NCI-H1694 treated with DMSO at 0.1 percent for 48 hours (cell line): ENCODE measurements at places on chromosomes 12 and 14.

DNA sequence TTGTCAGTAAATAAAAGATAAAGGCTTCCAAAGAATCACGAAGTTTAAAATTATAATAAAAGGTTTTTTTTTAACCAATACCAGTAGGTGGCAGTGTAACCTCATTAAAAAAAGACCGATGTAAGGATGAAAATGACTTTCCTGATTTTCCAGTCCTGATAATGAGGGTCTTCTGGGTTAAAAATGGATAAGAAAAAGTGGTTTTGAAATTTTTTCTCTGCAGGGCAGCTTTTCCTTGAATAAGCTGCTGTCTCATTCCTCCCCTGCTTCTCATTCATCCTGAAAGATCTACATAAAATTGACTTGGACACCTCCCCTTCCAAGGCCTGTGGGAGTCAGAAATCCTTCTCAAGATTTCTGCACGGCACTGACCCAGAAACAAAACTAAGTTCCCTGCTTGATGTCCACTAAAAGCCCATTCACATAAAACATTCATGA, 58.9 kb upstream of the FBXO33 start:
- DNase-seq: peak; percentile 58

DNA sequence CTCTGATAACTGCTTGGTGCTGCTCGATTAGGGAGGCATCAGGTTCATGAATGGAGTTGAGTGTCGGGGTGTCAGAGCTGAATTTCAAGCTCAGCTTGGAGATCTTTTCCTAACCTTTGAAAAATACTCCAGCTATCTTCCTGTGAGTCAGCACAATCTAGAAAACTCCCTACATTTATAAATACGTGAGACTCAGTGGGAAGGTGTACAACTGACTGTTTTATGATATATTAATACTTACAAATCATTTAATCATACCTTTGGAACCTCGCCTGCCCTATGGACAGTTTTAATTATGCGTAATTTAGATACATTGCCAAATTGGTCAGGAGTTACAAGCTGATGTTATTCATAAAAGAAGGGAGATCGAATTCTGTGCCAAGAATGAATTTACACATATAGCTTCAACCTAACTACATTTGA, 961 bp downstream of the CMAS start:
- no peak for DNase-seq

GRCh38 chr14:77965050-77965449, 165.1 kb downstream of the ADCK1 start:
- no peak for DNase-seq

GRCh38 chr14:70685474-70686197, 43.9 kb downstream of the TTC9 start:
- no peak for DNase-seq

- peak; percentile 15 for DNase-seq
Measured at GRCh38 chr12:85468356-85469157, 188.5 kb downstream of the ALX1 start.

- no peak for DNase-seq
Measured at GRCh38 chr14:59160506-59160905, 28.0 kb upstream of the DAAM1 start.

GRCh38 chr14:72683787-72684186, 210.1 kb downstream of the DPF3 start:
- DNase-seq: no peak

DNA sequence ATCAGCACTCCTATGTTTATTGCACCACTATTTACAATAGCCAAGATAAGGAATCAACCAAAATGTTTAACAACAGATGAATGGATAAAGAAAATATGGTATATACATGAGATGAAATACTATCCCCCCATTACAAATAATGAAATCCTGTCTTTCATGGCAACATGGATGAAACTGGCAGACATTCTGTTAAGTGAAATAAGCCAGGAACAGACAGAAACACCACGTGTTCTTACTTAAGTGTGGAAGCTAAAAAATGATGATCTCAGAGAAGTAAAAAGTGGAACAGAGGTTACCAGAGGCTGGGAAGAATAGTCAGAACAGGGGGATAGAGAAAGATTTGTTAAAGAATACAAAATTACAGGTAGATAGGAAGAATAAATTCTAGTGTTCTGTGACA, 113.7 kb upstream of the MDM1 start:
- no peak for DNase-seq

GRCh38 chr12:63841571-63841970, 2.9 kb upstream of the SRGAP1 start:
- DNase-seq: no peak

GRCh38 chr14:105224845-105225570, 23.3 kb upstream of the BTBD6 start:
- no peak for DNase-seq

GRCh38 chr12:21350975-21351374, 16.3 kb upstream of the SLCO1A2 start:
- DNase-seq: no peak

GRCh38 chr12:113241191-113242025, 20.1 kb downstream of the TPCN1 start:
- peak; percentile 86 for DNase-seq

DNA sequence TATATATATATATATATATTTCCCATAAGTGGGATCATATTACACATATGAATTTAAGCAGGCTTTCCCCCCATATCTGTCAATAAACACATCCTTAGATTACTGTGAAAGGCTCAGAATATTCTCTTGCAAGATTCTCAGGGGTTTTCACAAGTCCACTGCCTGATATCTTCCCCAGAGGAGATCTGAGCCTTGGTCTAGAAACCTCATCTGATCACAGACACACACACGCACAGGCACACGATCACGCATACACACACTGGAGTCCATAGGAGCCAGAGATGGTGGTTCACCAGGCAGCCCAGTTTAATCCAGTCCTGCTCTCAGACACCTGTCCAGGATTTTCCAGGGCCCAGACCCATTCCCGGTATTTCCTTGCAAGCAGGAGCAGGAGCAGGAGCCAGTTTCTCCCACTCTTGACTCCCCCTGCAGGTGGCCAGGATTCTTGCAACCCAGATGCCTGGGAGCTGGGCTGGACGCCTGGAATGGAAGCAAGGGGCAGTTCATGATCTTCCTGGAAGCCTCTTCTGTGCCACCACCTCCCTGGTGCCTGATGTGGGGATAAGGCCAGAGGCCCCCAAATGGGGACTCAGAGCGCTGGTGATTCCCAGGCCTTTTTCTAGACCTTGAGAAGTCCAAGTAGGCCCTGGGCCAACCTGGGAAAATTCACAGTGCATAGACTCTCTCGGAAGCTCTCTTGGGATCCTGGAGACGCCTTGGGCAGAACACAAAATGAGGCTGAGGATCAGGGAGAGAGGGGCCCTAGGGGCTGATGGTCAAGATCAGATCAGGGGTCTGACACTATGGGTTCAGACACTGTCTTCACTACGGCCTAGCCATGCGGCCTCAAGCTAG, 16.5 kb upstream of the KRT78 start:
- DNase-seq: peak; percentile 56

GRCh38 chr14:58428118-58428683, 682 bp downstream of the KIAA0586 start:
- peak; percentile 37 for DNase-seq
